ENCODE measurements at places on chromosomes 6 and 20.

- DNase-seq = no peak
Measured at GRCh38 chr6:45901767-45902650, 113.7 kb downstream of the CLIC5 start.

GRCh38 chr6:36301085-36301658 lies 31.3 kb downstream of the PNPLA1 start:
- DNase-seq = no peak

DNA sequence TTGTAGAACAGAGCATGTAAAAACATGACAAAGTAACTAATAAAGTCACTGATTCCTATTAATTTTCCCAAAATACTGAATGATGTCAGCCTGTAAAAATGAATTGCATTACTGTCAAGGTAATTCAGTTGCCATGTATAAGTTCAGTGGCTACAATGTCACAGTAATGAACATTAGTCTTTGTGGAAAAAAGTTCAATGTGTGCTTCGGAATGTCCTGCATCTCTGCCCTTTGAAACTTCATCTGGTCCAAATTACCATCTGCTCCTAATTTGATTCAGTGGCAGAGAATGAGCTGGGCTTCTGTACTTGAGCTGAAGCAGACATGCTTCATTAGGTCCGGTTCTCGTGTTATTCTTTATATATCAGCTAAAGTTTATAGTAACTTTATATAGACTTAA lies 567.4 kb downstream of the COL12A1 start:
- no peak for DNase-seq

DNA sequence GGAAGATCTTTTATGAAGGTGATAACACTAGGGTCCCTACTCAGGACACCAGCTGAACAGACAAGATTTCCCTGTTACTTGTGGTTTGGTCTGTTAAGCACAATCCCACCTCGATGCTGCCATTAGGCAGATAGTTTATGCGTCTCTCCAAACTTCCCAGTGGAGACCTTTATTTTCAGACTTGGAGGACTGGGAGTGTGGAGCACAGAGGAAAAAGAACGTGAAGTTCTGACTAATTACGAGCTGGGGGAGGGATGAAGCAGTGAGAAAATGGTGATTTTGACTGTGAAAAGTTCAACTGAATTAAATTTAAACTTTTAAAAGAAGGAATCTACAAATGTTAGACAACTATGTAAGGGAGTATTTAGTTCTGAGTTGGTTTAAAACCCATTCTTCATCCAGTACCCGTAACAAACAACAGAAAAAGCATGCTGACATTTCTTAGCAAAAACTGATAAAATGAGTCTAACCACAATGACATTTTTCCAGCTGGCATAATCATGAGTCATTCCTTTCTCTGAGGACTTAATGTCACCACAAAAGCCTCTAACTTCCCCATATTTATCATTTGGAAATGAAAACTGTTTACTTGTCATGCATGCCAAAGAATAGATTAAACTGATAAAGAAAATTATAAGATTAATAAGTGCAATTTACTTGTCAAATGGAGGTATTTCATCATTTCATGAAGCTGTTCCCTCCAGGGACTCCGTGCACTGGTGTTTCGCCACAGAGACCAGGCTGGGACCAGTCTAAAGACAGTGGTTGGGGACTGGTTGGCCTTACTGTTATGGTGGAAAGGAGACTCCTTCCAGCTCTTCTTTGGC lies 113.3 kb upstream of the SSTR4 start:
- no peak for DNase-seq

DNA sequence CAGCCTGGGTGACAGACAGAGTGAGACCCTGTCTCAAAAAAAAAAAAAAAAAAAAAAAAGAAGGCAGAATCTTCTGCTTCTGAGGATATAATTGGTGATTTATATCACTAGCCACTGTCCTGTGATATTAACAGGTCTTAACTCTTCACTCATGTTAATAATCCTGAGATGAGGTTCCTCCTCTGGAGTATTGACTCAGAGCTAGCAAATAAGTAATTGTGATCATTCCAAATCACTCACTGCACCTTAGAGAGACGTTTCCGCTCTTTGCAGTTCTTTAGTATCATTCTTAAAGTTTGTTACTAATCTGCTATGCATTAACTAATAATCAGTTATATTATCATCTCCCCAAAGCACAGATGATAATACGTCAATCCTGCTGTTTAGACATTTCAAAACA lies 41.6 kb upstream of the NOX3 start:
- no peak for DNase-seq

- DNase-seq = no peak
Measured at GRCh38 chr20:51622004-51622874, 79.7 kb upstream of the NFATC2 start.

GRCh38 chr6:108914235-108915022 lies 66.2 kb downstream of the ARMC2 start:
- DNase-seq = peak; percentile 37

DNA sequence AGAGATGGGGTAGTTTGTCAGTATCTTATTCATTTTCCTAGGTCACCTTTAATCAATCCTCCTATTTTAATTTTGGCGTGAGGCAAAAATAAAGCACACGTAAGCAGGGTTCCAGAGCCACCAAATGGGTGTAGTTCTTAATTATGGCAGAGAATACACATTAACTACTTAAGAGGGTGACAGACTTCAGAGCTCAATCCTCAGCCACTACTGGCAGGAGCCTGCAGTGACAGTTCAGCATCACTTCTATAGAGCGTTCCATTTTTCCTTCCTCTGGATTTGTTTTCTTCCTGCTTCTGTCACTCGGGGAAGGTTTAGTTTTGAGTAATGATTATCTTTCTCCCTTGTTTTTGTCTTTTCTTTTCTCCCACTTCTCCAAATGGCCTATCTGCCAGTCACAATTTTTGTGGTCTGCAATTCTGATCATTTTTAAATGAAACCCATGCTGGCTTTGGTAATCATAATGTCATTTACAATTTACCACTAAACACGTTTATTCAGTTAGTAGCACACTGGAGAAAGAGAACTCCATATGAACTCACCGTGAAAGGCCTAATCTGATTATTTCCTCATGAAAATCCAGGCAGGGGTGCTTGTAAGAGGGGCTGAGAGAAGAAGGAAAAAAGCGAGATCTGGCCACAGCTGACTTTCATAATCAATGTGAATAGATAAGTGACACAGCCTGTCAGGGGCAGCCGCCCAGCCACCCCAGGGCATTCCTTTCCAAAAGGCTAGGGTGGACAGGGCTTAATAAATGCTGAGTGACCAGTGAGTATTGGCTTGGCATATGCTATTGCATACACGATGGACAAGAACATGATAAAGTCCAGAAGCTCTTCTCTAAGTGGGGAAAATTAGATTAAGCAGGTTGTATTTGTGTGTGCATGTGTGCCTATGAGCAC lies 412.1 kb downstream of the PKHD1 start:
- no peak for DNase-seq

- no peak for DNase-seq
Measured at GRCh38 chr20:3082955-3083952, 1.3 kb downstream of the AVP start.

GRCh38 chr6:91278416-91278815 lies 691.5 kb upstream of the MAP3K7 start:
- no peak for DNase-seq

DNA sequence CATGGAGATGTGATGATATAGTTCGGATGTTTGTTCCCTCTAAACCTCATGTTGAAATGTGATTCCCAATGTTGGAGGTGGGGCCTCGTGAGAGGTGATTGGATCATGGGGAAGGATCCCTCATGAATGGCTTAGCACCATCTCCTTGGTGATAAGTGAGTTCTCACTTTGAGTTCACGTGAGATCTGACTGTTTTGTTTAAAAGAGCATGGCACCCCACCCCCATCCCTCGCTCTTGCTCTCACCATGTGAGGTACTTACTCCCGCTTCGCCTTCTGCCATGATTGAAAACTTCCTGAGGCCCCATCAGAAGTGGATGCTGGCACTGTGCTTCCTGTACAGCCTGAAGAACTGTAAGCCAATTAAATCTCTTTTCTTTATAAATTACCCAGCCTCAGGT lies 10.9 kb downstream of the SLC32A1 start:
- no peak for DNase-seq

DNA sequence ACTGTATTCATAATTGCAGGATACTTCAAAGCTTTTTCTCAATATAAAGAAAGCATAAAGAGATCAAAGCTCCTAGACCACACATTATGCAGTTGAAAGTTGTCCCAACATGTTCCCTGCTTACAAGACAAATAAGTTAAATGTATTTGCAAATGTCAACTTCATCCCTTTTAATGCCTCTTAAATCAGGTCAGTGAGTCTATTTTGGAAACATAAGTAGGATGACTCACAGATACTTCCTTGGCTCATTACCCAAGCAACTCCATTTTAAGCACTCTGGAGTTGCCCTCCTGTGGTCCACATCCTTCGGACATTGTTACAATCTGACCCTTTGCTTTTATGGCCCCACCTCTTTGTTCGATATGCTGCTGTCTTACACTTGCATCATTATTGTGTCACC lies 162.0 kb downstream of the FAXC start:
- DNase-seq = no peak

DNA sequence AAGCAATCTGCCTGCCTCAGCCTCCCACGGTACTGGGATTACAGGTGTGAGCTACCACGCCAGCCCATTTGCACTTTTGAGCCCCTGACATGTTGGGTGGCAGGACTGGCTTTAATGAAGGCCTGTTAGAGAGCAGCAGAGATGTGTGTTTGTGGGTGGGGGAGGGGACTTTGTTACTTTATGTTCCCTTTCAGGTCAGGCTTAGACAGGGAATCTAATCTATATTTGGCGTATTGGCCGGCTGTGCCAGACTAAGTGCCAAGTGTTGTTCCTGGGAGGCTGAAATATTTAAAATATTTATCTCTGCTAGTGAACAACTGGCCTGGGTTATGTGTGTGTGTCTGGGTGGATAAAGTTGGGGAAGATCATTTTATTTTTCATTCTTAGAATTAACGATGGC lies 6.1 kb downstream of the GMPR start:
- DNase-seq = no peak

GRCh38 chr6:93318121-93318520 lies 101.2 kb downstream of the EPHA7 start:
- DNase-seq = no peak

DNA sequence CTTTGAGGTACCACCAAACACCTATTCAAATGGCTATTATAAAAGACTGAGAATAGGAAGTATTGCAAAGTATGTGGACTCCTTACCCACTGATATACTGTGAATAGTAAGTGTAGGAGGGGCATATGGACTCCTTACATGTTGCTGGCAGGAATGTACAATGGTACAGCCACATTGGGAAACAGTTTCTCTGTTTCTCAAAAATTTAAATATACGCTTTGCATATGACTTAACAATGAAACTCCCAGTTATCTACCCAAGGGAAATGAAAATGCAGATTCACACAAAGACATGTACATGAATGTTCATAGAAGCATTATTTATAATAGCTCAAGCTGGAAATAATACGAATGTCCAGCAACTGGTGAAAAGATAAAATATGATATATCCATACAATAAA lies 5.5 kb upstream of the ENPP1 start:
- DNase-seq = no peak

- no peak for DNase-seq
Measured at GRCh38 chr6:102493485-102493884, 1100.0 kb downstream of the GRIK2 start.

GRCh38 chr20:19571996-19572395 lies 186.1 kb upstream of the RIN2 start:
- DNase-seq = no peak
